ENCODE measurements at places on chromosomes 2 and 18. TPM values are rescaled to one million over a fixed set of nuclear protein-coding genes. Genes with fewer than 3 reads are reported as not detected.

Gene GALR1
- total RNA-seq = not detected

Gene USP40
- total RNA-seq = 12.9 TPM

Gene IFIH1
- 42.3 TPM for total RNA-seq

DNA sequence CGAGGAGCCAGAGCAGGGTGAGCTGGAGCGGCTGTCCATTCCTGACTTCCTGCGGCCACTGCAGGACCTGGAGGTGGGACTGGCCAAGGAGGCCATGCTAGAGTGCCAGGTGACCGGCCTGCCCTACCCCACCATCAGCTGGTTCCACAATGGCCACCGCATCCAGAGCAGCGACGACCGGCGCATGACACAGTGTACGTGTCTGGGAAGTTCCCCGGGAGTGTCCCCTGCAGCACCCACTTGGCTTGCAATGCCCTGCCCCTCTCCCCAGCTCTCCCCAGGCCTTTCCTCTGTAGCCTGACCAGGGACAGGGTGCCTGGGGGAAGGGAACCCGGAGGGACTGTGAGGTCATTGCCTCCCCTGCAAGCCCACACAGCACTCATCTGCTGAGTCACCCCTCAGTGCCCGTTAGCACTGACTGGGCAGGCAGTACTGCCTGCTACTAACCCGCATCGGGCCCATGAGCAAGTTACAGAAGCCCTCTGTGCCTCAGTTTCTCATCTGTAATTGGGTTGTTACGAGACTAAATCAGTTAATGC lies 29.4 kb upstream of the GMPPA start:
- no peak for DNase-seq
- H3K4me1 ChIP-seq = no peaks in the 10 kb centered on the region
- H3K27me3 ChIP-seq = no peaks in the 10 kb centered on the region

DNA sequence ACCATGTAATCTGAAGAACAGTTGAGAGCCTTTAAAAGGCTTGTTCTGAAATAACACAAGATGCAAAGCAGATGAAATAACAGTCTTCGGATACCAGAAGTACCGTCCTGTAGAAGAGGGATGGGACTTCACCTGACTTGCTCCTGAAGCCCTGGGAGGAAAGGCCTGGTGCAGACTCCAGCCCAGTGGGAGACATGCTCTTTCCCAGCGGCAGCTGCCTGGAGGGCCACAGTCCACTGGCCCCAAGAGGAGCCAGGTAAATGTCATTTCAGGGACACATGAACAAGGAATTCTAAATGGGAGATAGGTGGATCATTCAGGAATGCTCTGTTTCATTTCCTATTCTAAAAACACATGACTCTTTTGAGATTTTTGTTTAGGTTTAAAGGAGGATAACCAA lies 22.6 kb upstream of the CHN1 start:
- peaks cover 4% of the 10 kb centered on the region for H3K27me3 ChIP-seq
- no peak overlapping the region for H3K27ac ChIP-seq
- DNase-seq = no peak
- H3K4me3 ChIP-seq = no peak overlapping the region
- H3K36me3 ChIP-seq = no peaks in the 10 kb centered on the region
- H3K4me1 ChIP-seq = no peaks in the 10 kb centered on the region

GRCh38 chr18:59878644-59879043 lies 21.2 kb upstream of the PMAIP1 start:
- no peaks in the 10 kb centered on the region for H3K36me3 ChIP-seq
- DNase-seq = no peak
- peaks cover 35% of the 10 kb centered on the region for H3K4me1 ChIP-seq
- H3K27ac ChIP-seq = no peak overlapping the region

Gene POTEF
- not detected for total RNA-seq

Gene POMC
- total RNA-seq = 5.7 TPM

DNA sequence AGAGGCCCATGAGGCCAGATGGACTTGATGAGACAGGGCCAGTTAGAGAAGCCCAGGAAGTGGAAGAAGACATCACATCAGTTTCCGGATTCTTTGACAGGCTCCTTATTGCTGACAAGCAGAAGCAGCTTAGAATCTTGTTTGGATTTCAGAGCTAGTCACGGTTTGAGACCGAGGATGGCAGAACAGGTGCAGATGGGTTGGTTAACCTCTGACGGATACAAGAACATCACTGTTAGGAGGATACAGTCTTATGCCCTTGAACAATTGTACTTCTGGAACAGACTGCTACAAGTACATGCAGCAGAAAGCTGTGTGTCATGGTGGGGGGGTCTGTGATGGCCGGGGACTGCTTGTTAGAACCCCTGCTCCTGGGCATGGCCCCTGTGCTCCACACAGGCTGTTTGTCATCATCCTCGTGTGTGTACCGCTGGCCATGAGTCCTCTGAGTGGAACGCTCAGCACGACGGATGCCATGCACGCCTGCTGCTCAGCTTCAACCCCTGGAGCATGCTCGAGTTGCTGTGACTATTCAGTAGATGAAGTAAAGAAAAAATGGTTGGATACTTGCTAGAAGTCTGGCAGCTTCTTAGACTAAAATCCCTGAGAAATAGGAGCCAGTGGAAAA lies 217.7 kb downstream of the SH3RF3 start:
- H3K27ac ChIP-seq = no peak overlapping the region
- H3K36me3 ChIP-seq = no peaks in the 10 kb centered on the region
- no peak for DNase-seq
- peaks cover 52% of the 10 kb centered on the region for H3K4me1 ChIP-seq
- H3K27me3 ChIP-seq = no peaks in the 10 kb centered on the region

Gene ALLC
- total RNA-seq = not detected
